ENCODE measurements at places on chromosomes 1 and 21.

- no peak for DNase-seq
Measured at GRCh38 chr21:16840538-16840937, 672.3 kb upstream of the CXADR start.

GRCh38 chr1:212944229-212944901, 6.0 kb upstream of the VASH2 start:
- no peak for DNase-seq

- no peak for DNase-seq
Measured at GRCh38 chr1:188715566-188715965, 1762.1 kb downstream of the BRINP3 start.

DNA sequence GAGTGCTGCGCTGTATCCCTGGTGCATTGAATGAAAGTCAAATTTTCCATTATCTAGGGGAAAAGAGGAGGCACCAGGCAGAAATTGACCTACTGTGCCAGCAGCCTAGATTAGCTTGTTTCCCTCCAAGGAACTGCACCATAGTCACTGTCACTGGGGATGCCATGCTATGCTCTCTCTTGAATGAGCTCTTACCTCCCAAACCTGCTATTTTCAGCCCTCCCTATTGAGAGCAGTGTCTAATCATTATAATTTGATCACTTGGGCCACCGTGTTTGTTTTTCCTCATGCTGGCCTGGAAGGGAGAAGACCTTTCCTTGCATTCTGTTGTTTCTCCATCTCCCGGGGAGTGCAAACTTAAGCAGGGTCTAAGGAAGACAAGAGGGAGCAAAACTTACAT, 492.9 kb downstream of the SIPA1L2 start:
- DNase-seq = no peak

DNA sequence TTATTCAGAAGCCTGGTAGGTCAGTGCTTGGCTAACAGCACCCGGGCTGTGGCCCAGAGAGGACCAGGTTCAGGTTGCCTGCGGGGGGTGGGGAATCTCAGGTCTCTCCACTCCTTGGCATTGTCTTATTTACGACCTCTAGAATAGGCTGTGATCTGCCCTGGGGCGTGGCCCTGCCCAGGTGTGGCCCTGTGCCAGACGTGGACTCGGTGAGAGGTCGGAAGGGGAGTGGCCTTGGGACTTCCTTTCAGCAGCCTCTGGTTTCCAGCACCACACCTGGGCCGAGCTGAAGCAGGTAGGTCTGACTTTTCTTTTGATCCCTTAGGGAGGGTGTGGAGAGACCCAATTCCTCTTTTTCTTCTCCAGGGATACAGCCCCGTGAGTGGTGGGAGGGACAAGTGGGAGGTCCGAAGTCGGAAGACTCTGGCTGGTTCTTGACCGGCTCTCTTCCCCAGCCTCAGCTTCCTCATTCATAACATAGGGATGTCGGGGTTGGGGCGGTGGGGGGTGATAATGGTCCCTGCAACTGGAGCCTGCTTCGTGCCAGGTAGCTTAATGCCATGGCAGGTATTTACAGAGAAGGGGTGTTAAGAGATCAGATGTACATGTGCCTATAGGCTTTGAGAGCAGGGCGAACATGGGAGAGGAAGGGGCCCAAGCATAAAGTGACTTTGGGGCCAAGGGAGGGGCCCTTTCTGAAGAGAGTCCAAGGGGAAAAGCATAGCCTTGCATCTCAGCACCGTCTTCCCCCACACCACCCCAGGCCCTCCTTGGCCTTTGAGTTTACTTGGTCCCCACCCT, 16.5 kb downstream of the ACOT11 start:
- no peak for DNase-seq

DNA sequence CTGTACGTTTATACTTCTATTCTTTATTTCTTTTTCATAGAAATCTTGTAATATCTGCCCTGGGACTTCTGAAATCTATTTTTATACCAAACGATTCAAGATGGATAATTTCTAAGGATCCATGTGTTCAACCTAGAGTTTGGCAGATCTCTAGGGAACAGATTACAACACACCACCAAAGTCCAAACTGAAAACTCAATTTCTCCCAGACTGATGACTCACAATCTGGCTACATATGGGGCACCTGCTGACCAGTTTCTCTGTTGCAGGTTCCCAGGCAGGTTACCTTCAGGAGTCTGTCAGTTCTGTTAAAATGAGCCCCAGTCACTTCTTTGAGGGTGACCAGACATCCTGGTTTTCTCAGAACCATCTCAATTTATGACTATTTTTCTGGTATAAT, 439.4 kb downstream of the GPATCH2 start:
- DNase-seq = no peak

GRCh38 chr1:3003941-3004270, 17.4 kb upstream of the ACTRT2 start:
- no peak for DNase-seq

GRCh38 chr1:173436841-173437428, 40.2 kb upstream of the PRDX6 start:
- no peak for DNase-seq

GRCh38 chr1:234780531-234781162, 170.7 kb upstream of the IRF2BP2 start:
- no peak for DNase-seq

DNA sequence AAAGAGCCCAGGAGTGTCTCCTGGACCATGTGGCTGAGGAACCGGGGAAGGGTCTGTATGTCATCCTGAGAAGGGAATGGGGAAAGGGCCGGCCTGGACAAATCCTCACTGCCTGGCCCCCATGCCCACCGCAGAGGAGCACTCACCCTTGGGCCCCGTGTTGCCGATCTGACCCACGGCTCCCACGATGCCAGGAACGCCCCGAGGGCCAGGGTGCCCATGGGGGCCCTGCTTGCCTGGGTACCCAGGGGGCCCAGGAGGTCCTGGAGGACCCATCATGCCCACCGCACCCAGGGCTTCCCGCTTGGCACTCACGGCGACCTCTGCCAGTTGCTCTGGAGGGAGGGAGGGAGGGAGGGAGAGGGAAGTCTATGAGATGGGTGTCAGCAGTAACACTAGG, 14.6 kb downstream of the COL9A2 start:
- DNase-seq = no peak

- no peak for DNase-seq
Measured at GRCh38 chr1:165014753-165015152, 341.8 kb downstream of the LMX1A start.

DNA sequence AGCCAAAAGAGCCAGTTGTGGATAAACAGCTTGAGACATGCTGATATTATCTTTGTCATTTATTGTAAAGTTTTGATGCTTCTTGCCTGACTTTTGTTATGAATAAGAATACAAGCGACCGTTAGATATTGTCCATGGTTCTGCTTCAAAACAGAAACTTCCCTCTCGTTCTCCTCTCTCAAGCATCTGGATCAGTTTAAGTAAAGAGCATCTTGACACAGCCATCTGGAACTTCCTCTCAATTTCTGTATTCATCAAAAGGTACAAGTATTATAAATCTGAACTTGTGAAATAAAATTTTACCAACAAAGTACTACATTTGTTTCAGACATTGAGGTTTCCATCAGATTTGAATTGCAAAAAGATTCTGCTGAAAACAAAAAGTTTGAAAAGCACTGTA, 36.4 kb upstream of the CLDN14 start:
- DNase-seq = no peak

DNA sequence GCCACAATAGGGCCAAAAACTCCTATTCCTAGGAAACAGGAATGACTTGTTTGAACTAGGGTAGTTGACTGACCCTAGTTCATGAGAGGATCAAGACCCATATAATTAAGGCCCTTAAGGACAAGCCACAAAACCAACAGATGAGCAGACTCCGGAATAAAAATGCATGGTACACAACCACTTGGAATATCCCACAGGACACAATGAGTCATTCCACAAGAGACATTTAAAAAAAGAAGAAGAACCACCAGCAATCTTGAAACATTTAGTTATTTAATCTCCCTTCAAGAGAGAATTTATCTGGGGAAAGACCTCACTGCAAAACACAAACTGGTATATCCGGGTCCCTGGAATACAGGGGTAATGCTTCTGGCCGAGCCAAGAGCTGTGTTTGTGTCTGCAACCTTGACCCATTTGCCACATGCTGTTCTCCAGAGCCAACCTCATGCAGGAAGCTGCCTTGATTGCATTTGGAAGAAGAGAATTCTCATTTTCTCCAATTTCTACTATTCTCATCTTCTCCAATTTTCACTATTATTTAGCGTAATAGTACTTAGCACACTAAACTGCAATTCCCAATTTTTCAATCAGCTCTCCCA, 135.5 kb downstream of the TGFBR3 start:
- no peak for DNase-seq

- DNase-seq = no peak
Measured at GRCh38 chr1:179925922-179926849, 28.4 kb upstream of the CEP350 start.
